ENCODE measurements at places on chromosomes 16 and 17. TPM values are rescaled to one million over a fixed set of nuclear protein-coding genes. Genes with fewer than 3 reads are reported as not detected.

- DNase-seq = peak; percentile 82
These were observed 510.6 kb downstream of the CDH13 start for GRCh38 chr16:83137326-83137781.

DNA sequence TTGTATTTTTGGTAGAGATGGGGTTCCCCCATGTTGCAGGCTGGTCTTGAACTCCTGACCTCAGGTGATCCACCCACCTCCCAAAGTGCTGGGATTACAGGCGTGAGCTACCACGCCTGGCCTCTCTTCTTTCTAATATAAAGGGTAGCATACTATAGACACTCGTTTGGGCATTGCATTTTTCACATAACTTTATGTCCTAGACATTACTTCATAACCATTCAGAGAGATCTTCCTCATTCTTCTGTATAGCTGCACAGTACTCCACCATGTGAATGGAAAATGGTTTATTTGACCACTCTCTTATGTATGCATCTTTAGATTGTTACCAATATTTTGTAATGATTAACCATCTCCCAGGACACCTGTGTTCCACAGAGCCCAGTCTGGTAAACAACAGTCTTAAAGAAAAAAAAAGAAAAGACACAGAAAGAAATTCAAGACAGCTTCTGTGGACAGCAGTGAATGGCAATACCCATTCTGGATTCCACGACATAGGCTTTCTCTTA, 42.1 kb downstream of the TK2 start:
- no peak for DNase-seq

- DNase-seq = no peak
These were observed 141.6 kb downstream of the VPS53 start for GRCh38 chr17:573036-573435.

The FOXJ1 gene
- total RNA-seq = not detected

DNA sequence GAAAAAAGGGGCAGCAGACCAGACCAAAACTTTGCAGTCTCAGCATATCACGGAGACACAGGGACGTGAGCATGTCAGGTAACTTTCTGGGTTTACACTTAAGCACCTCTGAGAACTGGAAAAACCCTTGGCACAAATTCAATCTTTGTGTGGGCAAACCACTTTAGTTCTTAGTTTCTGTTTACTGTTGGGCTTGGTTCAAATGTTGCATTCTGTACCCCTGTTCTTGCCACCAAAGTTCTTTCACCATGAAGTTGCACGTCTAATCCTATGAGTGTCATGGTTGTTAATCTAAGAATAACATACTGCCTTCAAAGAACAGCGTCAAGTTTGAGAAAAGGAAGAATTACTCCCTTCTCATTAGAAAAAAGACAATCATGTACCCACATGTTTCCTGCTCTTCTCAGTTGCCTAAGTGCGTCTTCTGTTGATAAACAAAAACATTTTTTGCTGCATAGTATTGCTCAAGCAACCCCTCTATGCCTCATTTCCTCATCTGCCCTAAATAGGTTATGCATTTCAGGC, 11.6 kb downstream of the KRT33A start:
- DNase-seq = peak; percentile 7

- no peak for DNase-seq
These were observed 18.9 kb downstream of the CDR2 start for GRCh38 chr16:22355487-22355908.

GRCh38 chr17:56262803-56263202, 109.5 kb downstream of the ANKFN1 start:
- DNase-seq = peak; percentile 41

GRCh38 chr17:29617481-29618271, 5.0 kb downstream of the CORO6 start:
- peak; percentile 65 for DNase-seq

The C16orf92 gene
- total RNA-seq = not detected

DNA sequence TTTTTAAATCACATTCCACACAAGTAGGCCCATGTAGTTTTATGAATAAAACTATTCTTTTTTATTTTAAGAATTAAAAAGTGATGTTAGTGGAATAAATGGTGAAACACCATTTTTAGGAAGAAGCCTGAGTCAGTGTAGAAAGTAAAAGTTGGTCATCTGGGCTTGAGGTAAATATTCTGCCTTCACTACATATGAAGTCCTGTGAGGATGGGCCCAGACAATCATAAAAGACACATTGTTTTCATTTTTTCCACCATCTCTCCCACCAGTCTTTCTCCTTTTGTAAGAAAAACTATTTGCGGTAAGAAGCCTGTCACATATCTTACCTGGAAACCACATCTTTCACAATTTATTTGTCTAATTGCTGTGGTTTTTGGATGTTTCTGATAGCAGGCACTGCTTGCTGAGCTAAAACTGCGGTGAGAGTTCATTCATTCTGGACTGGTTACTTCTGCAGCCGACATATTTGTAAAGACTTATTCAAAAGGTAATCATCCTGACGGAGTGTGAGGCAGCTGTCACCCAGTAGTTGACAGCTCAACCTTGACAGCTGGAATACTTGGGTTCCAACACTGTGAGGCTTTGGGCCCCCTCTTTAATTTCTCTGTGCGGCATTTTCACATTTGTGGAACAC, 10.6 kb upstream of the RFFL start:
- DNase-seq = no peak

The ZP2 gene
- total RNA-seq = not detected

DNA sequence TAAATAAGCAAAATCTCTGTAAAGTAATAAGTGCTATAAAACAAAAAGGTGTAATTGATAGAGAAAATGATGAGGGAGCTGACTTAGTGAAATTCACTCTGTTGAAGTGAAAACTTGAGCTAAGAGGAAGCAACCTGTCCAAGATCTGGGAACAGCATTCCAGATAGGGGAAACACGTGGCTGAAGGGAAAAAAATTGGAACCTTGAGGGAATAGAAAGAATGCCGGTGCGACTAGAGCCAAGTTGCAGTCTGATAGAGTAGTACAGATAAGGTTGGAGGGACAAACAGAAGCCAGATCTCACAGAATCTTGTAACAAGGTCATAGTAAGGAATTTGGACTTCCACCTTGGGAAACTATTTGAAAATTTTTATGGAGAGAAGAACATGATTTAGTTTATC, 623 bp upstream of the DDX52 start:
- peak; percentile 33 for DNase-seq

The SULT1A2 gene
- 0.26 TPM for total RNA-seq

The TEKT5 gene
- total RNA-seq = 0.26 TPM

The HOXB3 gene
- 15.7 TPM for total RNA-seq

The UMOD gene
- total RNA-seq = not detected

The PRSS22 gene
- total RNA-seq = not detected

GRCh38 chr17:49549311-49549605, 26.4 kb upstream of the NXPH3 start:
- no peak for DNase-seq

DNA sequence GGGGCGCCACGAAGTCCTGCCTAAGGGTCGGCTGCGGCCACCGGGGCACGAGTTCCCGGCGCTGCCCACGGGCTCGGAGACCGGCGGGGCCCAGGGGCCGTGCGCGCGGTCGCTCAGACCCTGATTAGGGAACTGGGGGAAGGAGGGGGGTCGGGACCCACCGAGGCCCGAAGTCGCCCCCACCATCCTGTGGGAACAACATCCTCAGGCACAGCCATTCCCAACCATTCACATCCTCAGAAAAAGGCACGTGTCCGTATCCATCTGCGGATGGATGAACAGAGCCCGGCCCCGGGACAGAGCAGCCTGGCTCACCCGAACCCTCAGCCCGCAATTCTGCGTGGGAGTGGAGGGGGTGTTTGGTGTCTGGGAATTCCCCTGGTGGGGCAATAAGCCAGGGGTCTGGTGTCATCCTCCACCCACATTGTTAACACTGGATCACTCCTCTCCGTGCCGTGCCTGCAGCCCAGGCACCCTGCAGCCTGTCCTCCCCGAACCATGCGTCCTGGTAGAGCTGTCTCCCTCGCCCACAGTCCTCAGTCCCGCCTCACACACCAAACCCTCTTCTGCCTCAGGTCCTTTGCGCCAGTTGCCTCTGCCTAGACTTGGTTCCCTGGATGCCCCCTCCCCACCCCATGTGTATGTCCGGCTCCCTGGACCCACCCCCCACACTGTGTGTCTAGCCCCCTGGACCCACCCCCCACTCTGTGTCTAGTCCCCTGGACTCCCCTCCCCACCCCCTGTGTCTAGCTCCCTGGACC, 789 bp upstream of the CCDC57 start:
- DNase-seq = peak; percentile 81

GRCh38 chr16:53007095-53007494, 45.6 kb downstream of the CHD9NB start:
- DNase-seq = no peak

The CAPNS2 gene
- 0.51 TPM for total RNA-seq
